CD4-positive, alpha-beta T cell treated with Interleukin-6 for 4 hours (primary cell): ENCODE measurements at places on chromosomes 5 and 9.

GRCh38 chr9:68844631-68845612 lies 139.9 kb downstream of the PIP5K1B start:
- peak; percentile 16 for DNase-seq

GRCh38 chr5:50302815-50303490 lies 138.1 kb downstream of the EMB start:
- DNase-seq: no peak

DNA sequence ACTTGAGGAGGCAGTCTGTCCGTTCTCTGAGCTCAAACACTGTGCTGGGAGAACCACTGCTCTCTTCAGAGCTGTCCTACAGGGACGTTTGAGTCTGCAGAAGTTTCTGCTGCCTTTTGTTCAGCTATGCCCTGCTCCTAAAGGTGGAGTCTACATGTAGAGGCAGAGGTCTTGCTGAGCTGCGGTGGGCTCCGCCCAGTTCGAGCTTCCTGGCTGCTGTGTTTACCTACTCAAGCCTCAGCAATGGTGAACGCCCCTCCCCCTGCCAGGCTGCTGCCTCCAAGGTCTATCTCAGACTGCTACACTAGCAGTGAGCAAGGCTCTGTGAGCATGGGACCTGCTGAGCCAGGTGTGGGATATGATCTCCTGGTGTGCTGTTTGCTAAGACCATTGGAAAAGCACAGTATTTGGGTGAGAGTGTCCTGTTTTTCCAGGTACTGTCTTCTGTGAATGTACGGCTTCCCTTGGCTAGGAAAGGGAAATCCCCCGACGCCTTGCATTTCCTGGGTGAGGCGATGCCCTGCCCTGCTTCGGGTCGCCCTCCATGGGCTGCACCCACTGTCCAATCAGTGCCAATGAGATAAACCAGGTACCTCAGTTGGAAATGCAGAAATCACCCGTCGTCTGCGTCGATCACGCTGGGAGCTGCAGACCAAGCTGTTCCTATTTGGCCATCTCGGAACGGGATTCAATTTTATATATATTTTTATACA lies 58.5 kb downstream of the CNTRL start:
- peak; percentile 89 for DNase-seq

GRCh38 chr9:112971415-112971814 lies 40.6 kb downstream of the ZNF883 start:
- no peak for DNase-seq

GRCh38 chr9:134364391-134365114 lies 38.3 kb downstream of the RXRA start:
- DNase-seq: peak; percentile 22
